ENCODE measurements at places on chromosomes 13 and 19. TPM values are rescaled to one million over a fixed set of nuclear protein-coding genes. Genes with fewer than 3 reads are reported as not detected.

The KLK15 gene
- not detected for total RNA-seq

The RDH8 gene
- not detected for total RNA-seq

The ZNF229 gene
- total RNA-seq = 15.7 TPM

The KANK2 gene
- total RNA-seq = 9.3 TPM

The RFX1 gene
- total RNA-seq = 2.7 TPM

The GPI gene
- 105 TPM for total RNA-seq

The SYCN gene
- total RNA-seq = not detected

The LIM2 gene
- not detected for total RNA-seq

The NFIC gene
- total RNA-seq = 7.1 TPM

The GPC5 gene
- total RNA-seq = 4.7 TPM

The CDC42EP5 gene
- 1.7 TPM for total RNA-seq

The GEMIN7 gene
- 5.9 TPM for total RNA-seq

The KIR2DL1 gene
- not detected for total RNA-seq

The VWA8 gene
- total RNA-seq = 19.7 TPM

The ZNF570 gene
- total RNA-seq = 20.9 TPM

The PABPC3 gene
- total RNA-seq = 0.25 TPM

The GSX1 gene
- under 0.01 TPM for total RNA-seq

The ERICH6B gene
- total RNA-seq = 0.25 TPM

The KRTDAP gene
- 0.49 TPM for total RNA-seq

The RGS9BP gene
- total RNA-seq = 0.49 TPM

The SPINT2 gene
- 60.0 TPM for total RNA-seq
